ENCODE measurements at places on chromosomes 6 and 20.

GRCh38 chr6:166950443-166950821, 5.9 kb downstream of the RNASET2 start:
- no peak for DNase-seq

GRCh38 chr6:52139985-52140680, 46.0 kb upstream of the IL17A start:
- no peak for DNase-seq

DNA sequence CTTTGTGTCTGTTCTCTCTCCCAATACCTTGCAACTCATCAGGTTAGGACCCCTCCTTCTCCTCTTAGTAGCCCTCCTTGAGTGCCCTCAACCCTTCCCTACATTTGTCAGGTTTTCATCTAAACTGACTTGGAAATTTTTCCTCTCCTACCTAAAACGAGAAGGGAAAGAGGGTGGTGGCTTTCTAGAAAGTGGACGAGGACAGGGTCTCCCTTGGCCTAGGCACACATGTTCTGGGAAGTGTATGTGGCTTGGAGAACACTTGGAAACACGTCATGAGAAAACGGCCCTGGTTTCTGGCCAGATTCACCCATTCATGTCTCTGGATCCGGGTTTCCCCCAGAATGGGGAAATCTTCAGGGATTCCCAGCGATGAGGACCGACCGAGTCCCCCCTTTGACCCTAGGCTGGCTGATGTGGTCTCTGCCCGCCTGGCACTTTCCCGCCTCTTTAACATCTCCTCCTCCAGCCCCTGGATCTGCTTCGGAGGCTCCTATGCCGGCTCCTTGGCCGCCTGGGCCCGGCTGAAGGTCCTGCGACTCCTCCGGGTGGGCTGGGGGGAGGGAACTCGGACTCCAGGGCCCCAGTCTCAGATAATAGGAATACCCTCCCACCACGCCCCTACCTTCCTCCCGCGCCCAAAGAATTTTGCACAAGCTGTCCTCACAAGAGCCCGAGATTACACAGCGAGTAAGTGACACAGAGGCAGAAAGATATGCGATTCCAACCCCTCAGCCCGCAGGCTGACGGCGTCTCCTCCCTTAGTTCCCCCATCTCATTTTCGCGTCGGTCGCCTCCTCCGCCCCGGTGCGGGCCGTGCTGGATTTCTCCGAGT, 3.0 kb downstream of the PRSS16 start:
- no peak for DNase-seq

GRCh38 chr20:62969179-62969760, 16.8 kb downstream of the SLC17A9 start:
- no peak for DNase-seq

DNA sequence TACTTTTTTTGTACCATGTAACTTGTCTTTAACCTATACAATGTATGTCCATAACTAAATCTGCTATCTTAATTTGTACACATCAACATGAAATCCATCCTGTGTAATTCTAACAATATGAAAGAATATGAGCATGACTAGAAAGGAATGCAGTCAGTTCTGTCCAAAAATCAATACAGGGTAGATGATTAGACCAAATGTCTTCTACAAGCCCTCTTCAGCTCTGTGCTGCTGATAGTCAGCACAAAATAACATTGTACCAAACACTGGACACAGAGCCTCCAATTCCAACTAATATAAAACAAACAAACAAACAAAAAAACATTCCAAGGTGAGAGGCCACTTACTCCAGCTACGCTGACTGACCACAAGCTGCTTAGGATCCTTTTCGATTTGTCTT, 301.4 kb upstream of the IRAK1BP1 start:
- no peak for DNase-seq

GRCh38 chr6:25655723-25656122, 3.7 kb downstream of the SCGN start:
- DNase-seq = no peak

- DNase-seq = peak; percentile 60
These were observed 12.5 kb downstream of the PLCB1 start for GRCh38 chr20:8144282-8145245.

DNA sequence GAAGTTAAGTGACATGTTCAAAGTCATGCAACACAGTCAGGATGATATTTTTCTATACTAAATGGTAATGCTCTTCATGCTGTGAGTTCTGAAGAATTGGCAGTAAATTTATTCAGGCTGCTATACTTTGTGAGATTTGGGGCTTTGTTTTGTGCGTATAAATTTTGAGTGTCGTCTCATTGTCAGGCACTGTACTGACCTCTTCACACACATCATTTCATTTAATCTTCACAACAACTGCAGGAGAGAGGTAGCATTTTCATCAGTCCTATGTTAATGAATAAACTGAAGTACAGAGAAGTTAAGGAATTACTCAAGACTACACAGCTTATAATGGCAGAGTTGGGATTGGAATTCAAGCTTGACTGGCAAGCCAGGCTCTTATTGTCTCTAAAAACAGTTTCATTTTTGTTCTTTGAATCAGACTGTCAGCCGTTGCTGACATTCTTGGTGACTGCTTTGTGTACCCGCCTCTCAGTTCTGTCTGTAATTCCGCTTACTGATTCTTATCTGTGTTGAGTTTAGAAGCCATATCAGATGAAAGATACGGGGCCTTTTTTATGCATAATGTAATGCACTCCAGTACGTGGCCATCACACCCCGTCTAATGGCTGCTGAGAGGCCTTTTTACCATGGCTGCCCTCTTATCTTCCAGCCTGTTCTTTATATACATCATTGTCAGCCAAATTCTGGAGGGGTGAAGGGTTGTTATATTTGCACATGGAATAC, 274.9 kb downstream of the UTRN start:
- peak; percentile 54 for DNase-seq

DNA sequence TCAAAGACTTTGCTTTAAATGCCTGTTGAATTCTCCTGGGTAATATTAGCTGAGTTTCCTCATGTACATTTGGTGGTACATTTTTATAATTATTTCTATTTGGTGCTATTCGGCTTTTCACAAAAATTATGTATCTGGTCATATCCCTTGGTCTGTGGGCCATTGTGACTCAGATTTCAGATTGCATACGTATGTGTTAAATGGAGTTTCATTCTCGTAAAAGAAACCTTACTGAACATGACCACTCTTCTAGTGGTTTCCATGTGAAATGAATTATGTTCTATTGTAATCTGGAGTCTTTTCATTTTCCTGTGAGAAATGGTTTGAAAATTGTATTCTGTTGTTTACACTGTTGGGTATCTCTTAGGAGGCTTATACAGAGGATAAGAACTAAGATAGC, 386.2 kb upstream of the FLRT3 start:
- DNase-seq = no peak

DNA sequence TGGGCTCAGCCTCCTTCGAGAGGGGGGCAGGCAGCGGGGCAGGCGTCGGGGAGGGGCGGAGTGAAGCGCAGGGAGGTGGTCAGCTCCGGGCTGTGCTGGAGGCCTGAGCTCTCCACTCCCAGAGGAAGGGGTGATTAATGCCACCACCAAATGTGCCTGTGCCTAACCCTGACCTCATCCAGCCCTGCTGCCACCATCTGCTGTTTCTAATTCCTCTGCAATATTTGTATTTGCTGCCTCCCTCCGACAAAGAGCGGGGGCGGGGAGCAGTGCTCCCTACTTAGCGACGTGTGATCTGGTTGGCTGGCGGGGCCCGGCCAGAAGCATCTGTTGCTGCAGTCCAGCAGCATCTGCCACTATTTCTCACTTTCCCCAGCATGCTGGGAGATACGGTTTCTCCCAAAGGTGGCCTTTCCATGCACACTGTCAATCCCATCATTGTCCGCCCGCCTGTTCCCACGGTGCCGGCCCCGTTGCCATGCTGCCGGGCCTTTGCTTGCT, 47.0 kb downstream of the DLL1 start:
- no peak for DNase-seq

DNA sequence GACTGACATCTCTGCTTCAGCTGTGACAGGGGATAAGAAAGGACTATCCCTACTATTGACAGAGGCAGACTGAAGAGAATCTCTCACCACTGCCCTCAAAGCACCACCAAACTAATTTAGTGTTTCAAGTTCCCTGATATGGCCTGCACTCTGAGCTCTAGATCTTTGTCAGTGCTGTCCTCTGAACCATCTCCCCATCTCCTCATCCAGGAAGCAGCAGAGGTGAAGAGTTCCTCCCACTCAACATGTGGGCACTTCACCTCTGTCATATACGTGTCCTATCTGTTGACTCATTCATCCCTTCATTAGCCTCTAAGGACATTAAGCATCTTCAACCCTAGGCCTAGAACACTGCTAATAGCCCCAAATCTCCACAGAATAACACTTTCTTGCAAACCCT, 14.1 kb downstream of the FAM210B start:
- no peak for DNase-seq

- DNase-seq = no peak
These were observed 288.7 kb upstream of the PRDM1 start for GRCh38 chr6:105797286-105797979.

DNA sequence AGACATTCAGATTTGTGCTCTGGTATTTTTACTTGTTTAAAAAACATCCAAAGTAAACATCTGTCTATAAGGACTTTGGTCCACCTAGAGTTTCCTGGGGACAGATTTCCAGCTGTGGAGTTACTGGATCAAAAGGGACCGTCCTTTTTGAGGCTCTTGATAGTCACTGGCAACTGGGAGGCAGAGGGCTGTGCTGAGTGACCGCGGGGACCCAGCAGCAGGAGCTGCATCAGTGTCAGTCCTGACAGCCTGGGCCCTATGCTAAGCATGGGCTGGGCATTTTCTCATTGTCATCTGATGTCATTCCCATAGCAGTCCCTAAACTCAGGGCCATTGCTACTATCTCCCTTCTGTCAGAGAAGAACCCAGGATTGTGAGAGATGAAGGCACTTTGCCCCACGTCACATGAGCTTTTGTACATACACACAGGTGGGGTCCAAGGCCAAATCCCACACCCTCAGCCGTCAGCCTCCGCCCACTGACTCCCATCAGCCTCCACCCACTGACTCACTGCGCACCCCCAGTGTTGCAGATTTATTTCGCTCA, 293.8 kb downstream of the TAF4 start:
- DNase-seq = no peak

- DNase-seq = peak; percentile 48
These were observed 61.4 kb upstream of the ASIP start for GRCh38 chr20:34179637-34180360.

DNA sequence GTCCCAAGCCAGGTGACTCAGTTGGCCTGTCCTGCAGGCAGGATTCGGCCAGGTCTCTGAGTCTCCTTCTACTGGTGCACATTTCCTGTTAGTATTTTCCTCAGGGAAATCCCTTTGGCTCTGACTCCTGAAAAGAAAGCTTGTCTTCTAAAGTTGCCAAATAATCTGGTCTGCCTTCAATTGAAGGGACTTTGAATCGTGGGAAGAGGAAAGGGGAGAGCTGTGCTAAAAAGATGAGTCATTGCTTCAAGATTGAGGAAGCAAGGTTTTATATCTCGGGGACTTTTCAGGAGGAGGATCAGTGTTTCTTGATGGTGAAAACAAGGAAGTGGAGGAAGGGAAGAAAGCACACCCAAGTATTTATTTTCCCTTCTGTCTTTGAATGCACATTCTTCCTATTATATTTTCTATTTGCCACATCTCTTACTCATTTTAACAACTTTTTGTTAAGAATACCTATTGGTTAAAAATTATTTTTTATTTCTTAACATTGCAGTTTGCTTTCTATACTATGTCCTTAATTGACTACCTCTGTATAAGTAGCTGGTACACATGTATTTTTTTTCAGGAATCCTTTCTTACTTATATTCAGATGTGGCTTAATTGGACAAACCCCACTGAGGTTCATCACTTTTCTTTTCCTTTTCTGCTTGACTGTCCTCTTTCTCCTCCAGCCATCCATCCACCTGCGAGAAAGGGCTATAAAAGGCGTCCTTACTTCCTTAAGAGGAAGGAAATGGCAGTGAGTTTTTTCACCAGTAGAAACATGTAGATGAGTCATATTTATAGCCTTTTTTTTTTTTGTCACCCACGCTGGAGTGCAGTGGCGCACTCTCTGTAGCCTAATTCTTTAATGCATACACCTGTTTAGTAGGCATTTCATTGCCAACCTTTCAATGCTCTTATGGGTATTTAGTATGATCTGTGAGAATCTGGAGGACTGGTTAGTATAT, 15.0 kb upstream of the IFNGR1 start:
- peak; percentile 97 for DNase-seq

DNA sequence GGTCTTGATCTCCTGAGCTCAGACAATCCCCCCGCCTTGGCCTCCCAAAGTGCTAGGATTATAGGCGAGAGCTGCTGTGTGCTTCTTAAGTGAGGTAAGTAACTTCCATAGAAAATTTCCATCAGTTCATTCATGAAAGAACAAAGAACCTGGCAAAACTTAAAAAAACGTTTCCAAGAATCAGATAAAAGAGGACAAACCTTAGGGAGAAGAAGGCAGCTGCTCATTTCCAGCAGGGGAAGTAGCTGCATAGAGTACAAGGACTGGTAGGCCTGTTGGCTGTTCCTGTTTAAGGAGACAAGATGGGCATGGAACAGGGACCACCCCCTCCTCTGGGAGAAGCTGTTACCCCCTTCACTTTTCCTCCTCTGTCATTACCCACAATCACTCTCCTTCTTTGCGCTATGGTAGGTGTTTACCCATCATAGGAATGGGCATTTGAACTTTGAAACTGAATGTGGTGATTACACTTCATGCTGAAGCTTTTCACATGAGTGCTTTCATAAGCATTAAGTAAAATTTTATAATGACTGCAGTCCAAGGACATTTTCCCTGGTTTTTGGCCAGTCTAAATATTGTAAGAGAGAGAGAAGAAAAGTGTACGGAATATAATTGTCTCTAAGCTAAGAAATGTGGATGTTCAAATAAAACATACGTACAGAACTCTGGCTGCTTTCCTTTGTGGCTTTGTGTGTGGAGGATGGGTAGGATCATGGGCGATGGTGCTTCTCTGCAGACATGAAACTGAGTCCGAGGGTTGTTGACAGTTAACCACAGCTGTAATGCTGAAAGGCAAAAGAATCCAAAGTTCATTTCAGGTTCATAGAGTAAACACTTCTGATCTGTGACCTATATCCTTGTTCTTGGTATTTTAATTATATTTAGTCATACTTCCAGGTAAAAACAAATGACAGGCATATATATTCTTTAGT, 56.4 kb downstream of the CCN2 start:
- DNase-seq = peak; percentile 35

DNA sequence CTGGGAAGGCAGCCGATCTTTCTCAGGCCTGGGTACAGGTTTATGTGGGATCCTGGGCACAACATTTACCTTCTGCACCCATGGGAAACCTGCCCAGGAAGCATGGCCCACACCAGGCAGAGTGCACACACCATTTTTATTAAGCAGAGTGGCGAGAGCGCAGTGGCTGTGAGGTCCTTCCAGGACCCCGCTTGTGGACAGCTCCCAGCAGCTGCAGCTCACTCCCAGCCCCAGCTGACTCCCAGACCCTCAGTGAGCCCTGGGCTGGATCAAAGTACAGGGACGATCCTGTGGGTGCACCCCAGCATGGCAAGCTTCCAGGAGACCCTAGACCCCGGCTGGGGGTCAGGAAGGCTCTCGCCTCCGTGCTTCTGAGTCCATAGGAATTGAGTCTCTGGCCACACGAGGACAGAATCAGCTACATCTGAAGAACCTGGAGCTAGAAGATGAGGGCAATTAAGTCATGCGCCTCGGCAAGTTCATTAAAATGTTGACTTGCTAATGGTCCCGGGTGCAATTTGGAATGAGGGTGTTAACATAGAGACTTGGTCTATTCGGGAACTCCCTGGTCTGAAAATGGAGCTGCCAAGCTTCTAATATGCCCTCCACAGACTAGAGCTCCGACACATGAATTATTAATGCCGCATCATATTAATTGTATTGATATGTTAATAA, 65.4 kb upstream of the SLCO4A1 start:
- peak; percentile 19 for DNase-seq
